ENCODE measurements at places on chromosomes 11 and 22.

GRCh38 chr11:134464196-134464595 lies 52.2 kb upstream of the B3GAT1 start:
- no peak for DNase-seq

- no peak for DNase-seq
Measured at GRCh38 chr11:82680252-82680651, 53.4 kb downstream of the FAM181B start.

DNA sequence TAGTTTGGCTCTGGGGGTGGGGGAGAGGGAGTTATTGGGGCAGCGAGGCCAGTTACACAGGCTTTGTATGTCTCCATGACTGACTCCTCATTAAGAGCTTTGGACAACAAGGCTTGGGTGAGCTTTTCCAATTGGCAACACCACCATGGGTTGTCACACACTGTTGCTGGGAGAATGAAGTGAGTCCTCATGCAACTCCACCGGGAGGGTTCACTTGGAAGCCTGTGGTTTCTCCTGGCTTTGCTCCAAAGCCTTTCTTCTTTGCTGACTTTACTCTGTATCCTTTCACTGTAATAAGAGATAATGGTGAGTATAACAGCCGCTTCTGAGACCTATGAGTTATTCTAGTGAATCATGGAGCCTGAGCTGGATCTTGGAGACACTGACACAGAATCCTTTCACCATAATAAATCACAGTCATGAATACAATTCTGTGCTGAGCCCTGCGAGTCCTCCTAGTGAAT lies 24.9 kb downstream of the EIF3F start:
- peak; percentile 5 for DNase-seq

- no peak for DNase-seq
Measured at GRCh38 chr11:7571640-7572000, 57.8 kb downstream of the PPFIBP2 start.

DNA sequence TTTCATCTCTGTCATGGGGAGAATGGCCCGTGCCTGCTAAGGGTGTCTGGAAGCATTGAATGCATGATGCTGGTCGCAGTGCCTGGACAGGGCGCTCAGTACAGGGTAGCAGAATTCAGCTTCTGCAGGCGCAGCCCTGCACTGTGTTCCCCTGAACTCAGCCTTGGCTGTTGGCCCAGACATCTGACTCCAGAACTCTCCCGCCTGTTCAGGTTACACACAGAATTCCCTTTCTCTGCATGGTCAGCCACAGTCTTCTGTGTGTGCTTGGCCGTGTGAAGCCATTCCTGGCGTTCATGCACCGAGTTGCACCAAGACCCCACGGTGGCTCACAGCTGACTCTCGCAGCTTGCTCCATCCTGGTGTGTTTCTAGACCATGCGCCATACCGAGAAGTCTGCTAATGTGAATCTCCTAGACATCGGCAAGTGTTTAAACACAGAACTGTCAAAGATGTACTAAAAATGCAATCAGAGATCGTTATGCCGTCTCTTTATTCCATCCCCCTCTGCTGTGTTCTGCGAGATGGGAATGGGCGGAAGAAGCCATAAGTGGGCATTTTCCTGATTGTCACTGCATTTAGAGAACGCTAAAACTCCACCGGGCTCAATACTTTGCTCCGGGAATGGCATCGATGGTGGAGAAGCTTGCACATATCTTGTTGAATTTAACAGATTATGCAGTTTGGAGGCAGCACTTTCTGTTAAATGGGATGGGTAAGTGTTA lies 55.6 kb downstream of the MPPED1 start:
- no peak for DNase-seq

- no peak for DNase-seq
Measured at GRCh38 chr11:58573451-58574104, 2.1 kb downstream of the LPXN start.

GRCh38 chr11:42410251-42410955 lies 901.4 kb upstream of the API5 start:
- DNase-seq = no peak

- DNase-seq = no peak
Measured at GRCh38 chr22:32858121-32858703, 56.7 kb downstream of the TIMP3 start.

- DNase-seq = no peak
Measured at GRCh38 chr11:32435511-32435941, at the start of gene WT1. Gene WT1 (minus strand): TSS chr11:32435539.

GRCh38 chr11:80379620-80380278 lies 938.9 kb upstream of the TENM4 start:
- DNase-seq = no peak

Data from GOT3 (cell line).